ENCODE measurements at places on chromosomes 13 and 19. TPM values are rescaled to one million over a fixed set of nuclear protein-coding genes. Genes with fewer than 3 reads are reported as not detected.

The PTPRH gene
- total RNA-seq, result 0.63 TPM

The CCDC122 gene
- total RNA-seq, result 10.5 TPM

The ZNF544 gene
- total RNA-seq, result 59.2 TPM

The IGFL2 gene
- total RNA-seq, result not detected

The RGS9BP gene
- 0.24 TPM for total RNA-seq

All from WTC11 (cell line).